ENCODE measurements at places on chromosomes 12 and 14.
A peak's percentile ranks its signal among the peaks of the same experiment; 100 is the strongest.

DNA sequence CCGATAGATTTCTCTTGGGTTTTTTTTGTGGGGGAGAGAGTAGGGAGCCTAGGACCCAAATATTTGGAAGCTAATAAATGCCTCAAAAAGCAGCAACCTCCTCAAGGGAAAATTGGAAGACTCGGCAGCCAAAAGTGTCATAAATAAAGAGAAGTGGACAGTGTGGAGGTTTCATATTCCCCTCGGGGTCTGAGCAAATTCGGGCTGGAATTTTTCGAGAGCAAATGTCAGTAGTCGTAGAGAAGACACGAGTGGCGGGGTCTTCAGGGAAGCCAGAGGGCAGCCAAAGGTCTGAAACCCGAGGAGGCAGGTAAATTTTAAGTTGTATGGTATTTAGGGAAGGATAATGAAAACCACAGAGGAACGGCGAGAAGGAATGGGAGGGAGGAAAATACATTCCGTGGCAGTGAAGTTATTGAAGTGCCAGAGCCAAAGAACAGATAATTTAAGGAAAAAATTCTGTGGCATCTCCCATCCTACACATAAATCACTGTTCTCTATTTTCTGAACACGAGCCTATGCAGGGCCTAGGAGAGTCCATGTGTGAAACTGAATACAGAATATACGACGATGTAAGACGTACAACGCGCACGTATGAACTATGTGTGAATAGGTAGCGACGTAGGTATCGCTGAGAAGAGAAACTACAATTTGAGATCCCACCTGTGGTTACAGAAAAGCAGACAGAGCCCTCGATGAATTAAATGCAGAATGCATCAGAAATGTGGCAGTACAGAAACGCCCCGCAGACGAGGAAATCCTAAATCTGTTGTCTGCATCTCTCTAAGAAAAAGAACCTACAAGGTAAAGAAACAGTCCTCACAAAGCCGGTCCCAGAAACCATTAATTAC, 12.9 kb downstream of the BCL11B start:
- DNase-seq = no peak

- no peak for DNase-seq
These were observed 6.8 kb downstream of the RASSF9 start for GRCh38 chr12:85829391-85829790.

- no peak for DNase-seq
These were observed 51.8 kb downstream of the SLC15A5 start for GRCh38 chr12:16225692-16226091.

DNA sequence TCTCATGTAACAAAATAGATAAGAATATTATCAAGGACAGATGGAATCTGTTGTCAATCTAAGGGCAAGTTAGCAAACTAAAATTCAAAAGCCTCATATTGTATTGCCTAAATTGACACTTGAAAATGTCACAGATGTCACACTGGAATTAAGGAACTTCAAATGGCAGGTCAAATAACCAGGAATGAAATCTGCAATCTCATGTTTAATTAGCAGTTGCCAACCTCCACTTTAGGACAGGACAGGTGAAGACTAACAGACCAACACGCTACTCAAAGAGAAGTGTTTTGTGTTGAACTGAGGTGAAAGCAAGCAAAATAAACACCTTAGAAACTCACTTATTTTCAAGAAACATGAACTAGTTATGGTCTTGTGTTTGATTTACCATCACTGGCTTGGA, 11.1 kb downstream of the KIF21A start:
- DNase-seq = no peak

- peak; percentile 86 for DNase-seq
These were observed 96.4 kb downstream of the SCARB1 start for GRCh38 chr12:124767066-124767821.

- no peak for DNase-seq
These were observed 18.1 kb downstream of the KRT85 start for GRCh38 chr12:52349196-52349595.

- DNase-seq = no peak
These were observed 32.3 kb upstream of the TBC1D30 start for GRCh38 chr12:64792128-64792527.

GRCh38 chr14:53346988-53347387, 193.9 kb upstream of the DDHD1 start:
- no peak for DNase-seq
